ENCODE measurements at places on chromosomes 6 and 20.

DNA sequence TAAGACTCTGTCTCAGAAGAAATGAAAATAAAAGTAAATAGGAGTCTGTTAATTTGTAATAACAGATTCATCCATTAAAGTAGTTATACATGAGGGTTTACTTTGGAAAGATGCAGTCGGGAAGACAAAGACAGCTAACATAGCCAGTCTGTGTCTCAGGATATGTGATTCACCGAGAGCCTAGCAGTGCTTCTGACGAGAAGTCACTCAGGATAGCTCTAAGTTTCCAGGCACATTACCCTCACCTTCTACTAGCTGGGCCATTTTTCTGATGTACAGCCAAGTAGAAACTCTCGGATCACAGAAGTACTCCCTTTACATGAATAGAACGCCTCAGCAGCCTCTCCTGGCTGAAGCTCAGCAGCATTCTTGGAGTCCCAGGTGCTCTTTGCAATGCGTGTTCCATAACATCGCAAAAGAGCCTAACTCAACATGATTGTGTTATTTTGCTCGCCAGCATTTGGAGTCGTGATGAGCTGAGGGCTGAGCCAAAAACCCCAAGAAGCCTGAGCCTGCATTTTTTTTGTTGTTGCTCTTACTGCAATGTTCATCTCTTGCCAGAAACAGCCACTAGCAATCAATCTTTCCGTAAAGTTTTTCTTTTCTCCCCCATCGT, 22.4 kb upstream of the TASP1 start:
- DNase-seq = no peak

DNA sequence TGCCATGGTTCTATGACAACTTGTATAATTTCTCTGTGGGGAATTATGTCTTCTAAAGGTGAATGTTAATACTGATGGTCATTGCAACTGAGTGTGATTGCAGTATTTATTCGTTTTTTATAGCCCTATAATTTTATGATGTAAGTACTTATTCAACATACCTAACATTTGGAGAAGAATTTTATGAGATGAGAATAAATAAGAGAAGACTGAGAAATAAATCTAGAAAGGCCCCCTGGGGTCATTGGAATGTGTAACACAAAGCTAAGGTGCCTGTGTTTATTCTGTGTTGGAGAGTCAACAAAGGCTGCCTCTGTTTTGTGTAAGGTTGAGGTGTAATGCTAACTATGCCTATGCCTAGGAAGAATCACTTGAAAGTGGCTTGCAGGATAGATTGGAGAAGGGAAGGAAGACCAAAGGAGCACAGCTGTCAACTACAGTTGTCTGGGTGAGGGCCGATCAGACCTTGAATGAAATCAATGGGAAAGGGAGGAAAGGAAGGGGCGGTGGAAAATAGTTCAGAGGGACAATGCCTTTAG, 1076.7 kb downstream of the KIF16B start:
- DNase-seq = no peak

DNA sequence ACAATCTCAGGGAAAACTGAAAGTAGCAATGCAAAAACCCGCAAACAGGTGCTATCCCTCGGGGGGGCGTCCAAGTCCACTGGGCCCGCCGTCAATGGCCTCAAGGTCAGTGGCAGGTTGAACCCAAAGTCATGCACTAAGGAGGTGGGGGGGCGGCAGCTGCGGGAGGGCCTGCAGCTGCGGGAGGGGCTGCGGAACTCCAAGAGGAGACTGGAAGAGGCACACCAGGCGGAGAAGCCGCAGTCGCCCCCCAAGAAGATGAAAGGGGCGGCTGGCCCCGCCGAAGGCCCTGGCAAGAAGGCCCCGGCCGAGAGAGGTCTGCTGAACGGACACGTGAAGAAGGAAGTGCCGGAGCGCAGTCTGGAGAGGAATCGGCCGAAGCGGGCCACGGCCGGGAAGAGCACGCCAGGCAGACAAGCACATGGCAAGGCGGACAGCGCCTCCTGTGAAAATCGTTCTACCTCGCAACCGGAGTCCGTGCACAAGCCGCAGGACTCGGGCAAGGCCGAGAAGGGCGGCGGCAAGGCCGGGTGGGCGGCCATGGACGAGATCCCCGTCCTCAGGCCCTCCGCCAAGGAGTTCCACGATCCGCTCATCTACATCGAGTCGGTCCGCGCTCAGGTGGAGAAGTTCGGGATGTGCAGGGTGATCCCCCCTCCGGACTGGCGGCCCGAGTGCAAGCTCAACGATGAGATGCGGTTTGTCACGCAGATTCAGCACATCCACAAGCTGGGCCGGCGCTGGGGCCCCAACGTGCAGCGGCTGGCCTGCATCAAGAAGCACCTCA, 166.3 kb downstream of the DTNBP1 start:
- no peak for DNase-seq

- DNase-seq = no peak
These were observed 32.3 kb downstream of the RPRD1B start for GRCh38 chr20:38065764-38066375.

DNA sequence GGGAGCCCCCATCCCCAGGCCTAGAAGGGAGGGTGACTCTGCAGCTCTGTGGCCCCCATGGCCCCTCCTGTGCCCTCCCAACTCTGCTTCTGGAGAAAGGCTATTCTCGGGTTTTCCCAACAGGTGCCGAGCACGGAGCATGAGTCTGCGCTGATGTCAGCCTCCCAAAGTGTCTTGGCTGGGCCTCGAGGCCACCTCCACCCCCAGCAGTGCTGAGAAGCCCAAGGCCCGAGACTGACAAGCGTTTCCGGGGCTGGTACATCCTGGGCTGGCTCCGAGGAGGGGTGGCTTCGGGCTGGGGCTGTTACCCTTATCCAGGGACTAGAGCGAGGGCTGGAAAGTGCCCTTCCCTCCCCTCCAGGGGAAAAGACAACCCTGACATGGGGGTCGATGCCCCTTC, 60.2 kb upstream of the GATA5 start:
- no peak for DNase-seq

GRCh38 chr20:11754451-11754850, 163.2 kb upstream of the BTBD3 start:
- DNase-seq = no peak

All from astrocyte of the spinal cord (primary cell).